ENCODE measurements at places on chromosomes 6 and 20.

DNA sequence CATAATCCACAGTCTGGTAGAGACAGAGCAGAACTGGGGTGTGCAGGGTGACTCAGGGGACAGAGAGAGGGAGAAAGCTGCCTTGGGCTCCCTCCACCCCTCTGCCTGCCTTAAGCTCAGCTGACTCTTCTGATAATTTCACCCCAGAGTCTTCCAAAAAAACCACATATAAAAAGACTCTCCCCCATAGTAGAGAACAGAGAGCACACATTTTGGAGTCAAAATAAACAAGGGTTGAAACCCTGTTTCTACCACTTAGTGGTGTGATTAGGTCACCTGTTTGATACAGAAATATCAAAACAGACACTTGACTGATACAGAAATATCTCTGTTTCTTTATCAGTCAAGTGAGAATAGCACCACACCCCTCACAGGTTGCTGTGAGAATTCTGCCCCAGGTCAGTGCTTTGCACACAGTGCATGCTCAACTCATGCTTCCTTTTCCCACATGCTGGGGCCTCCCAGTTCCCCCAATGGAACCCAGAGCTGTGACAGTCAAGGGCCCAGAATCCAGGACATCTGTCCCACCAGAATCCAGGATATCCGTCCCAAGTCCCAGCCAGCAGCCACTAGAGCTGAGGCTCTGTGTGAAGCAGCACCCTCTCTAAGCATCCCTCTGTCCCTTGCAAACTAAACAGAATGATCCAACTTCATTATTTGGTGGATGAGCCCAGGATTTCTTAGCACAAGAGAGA, 1.2 kb downstream of the TREML2 start:
- no peak for DNase-seq

DNA sequence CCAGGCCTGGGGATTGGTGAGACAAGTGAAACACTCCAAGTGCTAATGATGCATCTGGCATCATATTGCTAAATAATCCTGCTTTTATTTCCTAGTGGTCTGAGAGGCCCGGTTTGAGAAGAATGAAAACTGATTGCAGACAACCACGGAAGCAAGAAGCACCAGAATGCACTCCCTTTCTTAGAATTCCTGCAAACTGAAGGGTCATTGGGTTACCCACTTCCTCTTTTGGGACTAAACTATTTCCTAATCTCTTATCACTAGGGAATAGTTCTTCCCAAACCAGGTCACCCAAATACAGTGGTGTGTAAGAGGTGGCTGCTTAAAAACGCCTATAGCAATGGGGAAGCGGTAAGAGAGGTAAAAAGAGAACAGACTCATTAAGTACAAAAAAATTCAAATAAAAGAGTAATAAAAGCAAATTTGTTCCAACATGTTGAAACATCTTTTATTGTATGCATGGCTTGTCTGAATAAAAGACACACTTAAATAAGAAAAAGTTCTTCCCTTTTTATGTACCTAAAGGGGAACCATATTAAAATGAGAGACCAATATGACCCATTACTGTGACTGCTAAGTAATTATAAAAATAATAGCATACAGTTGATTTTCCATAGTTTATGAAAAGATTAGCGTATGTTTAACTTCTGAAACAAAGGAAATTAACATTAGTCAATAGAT, 125.8 kb downstream of the MYB start:
- peak; percentile 16 for DNase-seq

DNA sequence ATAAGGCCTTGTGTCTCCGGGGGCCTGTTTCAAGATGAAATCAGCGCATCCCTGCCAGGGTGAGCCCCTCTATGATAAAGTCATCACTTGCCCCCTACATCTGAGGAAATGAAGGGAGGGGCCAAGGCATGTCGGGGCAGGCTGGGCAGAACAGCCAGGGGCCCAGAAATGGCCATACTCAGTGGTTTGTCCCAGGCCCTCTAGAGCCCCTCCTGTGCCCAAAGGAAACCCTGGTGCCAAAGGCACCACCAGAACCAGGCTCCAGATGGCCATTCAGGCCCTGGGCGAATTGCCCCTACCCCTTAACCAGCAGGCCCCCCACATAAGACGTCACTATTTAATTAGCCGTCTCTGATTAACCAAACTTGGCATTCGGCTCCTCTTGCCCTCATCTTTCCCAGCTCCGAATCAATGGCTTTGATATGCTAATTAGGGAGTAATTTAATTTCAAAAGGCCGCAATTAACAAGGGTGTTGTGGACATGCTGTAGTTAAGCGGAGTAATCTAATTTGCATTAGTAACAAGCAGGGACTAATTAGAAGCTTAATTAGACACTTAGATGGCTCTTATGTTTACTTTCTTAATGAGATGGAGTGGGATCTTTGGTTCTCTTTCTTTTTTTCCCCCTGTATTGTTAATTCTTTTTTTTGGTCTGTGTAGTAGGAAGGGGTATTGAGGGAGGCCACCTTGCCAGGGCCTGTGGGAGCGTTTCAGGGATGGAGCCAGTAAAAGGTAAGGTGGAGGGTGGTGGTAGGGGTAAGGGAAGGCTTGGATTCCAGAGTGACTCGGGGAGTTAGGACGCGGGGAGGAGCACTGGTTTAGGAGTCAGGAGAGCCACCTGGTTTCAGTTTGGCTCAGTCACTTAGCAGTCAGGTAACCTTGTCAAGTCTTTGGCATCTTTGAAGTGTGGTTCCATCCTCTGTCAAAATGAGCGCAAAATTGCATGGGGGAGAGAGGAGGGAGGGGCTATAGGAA, 9.4 kb downstream of the FOXP4 start:
- DNase-seq = no peak

- DNase-seq = no peak
Observed at GRCh38 chr6:111276736-111277135, 189.4 kb downstream of the SLC16A10 start.

DNA sequence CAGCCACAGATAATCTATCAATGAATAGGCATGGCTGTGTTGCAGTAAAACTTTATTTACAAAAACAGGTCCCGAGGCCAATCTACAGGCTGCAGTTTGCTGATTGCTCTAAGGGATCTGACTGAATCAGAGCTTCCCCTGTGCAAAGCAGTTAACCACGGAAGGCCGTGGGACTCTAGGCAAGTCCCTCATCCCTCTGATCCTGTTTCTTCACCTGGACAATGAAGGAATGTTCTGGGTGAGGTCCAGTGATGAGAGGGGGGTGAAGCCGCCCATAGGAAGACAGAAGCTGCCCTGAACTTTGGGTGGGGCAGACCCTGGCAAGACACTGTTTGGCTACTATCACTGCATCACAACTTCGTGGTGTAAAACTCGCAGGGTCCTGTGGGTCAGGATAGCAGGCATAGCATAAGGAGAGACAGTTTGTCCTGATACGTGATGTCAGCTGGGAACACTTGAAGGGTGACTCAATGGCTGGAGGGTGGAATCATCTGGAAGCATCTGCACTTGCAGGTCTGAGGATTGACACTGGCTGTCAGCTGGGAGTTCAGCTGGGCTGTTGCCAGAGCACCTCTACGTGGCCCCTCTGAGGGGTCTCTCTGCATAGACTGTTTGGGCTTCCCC, 33.3 kb upstream of the TGM2 start:
- DNase-seq = no peak

DNA sequence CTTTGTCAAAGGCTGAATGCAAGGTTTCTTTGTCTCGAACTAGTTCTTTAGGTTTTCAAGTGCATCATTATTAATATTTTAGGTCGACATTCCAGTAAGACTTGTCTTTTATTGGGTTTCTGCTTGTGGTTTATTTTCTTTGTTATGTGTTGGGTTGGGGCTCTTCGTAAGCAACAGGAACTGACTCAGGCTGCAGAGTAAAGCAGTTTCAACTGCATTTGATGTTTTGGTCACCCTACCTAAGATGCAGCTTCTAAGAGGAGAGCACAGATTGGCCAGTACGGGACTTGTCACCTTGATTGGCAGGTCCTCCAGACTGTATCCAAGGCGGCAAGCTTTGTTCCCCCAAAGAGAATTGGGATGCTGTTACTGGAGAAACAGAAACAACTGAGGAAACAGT, 149.5 kb upstream of the SULF2 start:
- DNase-seq = no peak

DNA sequence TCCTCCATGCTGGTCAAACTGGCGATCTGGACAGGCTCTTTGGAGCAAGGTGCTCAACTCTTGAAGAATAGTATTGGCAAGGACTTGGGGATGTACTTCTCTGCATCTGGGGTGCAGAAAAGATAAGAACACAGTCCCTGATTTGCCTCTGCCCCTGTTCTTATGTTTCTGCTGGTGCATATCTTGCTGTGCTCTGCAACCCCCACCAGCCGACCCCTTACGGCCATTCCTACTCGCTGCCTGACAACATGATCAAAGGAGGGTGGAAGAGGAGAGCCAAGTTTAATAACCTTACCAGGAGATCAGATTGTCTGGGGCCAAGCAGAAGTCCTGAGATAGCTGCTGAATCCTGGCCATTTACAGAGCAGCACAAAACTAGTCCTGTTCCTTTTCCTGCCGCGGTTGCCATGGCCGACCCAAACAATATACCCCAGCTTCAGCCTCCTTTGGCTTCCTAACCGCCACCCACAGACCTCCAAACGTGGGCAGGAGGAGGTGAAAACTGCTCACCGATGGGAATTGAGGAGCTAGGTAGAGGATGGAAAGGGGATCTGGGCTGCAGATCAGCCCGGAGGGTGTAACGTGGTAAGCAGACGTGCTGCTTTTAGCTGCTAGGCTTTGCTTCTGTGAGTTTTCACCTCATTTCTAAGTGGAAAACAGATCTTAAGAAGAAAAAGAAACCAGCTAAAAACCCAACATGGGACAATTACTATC, 60.9 kb downstream of the ATXN1 start:
- DNase-seq = no peak

DNA sequence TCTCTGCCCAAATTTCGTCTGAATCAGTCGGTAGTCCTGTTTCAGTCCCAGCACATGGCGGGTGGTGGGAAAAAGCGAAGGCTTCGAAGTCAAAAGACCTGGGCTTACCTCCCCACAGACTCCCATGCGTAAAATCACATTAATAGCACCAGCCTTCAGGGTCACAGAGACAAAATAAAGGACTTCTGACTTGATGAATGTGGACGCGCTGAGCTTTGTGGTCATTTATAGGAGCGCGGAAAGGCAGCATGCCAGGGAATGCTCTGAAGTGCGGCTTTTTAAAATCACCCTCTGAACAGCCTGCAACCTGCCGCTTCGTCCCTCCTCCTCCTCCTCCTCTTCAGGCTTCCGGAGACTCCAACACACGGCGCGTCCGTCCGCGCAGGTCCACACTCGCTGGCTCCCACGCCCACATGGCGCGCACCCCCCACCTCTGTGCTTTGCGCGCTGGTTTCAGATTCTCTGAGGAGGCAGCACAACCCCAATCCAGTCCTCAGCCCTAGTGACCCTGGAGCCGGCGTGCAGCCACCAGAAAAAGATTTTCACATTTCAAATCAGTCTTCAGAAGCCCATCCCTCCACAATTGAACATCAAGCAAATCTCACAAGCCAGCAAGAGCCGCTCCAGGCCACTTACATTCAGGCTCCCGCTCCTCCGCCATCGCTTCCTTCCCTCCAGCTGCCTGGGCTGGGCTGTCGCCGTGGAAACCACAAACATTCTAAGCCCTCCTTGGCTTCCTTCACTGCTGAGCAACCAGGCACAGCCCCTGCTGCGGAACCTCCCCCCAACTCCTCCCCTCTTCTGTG, at the start of gene C6orf118:
C6orf118 (minus strand) TSS at position 680 of the 806 bp plus-strand sequence; CDS start at position 661, 19 bp downstream.
- no peak for DNase-seq

DNA sequence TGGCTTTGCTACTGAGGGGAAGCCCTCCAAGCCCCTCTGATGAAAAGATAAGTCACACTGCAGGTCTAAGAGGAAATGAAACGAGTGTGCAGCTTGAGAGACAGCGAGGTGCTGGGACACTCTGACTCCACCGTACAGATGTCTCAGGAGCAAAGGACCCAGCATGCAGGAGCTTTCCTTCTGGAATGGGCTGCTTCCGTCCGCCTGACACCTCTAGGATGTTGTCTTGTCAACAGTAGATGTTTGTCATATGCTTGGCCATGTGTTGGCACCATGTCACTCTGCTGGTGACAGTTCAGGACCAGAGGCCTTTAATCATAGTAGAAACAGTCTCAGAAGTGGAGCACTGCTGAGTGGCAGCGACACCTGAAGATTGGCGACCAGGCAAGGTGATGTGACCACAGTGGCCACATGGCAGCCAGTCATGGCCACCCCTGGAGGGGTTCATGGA, 46.7 kb downstream of the SLC24A3 start:
- DNase-seq = no peak

DNA sequence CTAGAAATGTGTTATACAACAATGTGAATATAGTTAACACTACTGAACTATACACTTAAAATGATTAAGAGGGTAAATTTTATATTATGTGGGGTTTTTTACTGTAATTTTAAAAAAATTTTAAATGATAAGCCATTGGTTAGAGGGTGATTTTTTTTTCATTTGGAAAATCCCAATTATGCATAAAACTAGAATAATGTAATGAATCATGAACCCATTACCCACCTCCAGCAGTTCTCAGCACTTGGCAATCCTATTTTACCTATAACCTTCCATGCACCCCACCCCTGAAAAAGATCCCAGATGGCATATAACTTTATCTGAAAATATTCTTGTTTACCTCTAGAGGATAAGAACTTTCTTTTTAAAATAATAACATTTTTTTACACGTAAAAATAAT, 13.7 kb downstream of the KIF3B start:
- no peak for DNase-seq

DNA sequence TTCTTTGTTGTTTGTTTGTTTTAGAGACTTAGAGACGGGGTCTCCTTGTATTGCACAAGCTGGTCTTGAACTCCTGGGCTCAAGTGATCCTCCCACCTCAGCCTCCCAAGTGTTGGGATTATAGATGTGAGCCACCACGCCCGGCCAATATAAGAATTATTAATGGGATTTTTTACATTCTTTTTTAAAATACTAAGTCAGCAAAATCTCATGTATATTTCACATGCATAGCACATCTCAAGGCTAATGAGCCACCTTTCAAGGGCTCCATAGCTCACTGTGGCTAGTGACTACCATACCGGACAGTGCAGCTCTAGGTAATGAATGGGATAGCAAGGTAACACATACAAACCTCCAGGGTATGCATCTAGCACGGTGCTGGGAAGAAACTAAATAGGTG, 361.4 kb downstream of the SAMD5 start:
- no peak for DNase-seq

DNA sequence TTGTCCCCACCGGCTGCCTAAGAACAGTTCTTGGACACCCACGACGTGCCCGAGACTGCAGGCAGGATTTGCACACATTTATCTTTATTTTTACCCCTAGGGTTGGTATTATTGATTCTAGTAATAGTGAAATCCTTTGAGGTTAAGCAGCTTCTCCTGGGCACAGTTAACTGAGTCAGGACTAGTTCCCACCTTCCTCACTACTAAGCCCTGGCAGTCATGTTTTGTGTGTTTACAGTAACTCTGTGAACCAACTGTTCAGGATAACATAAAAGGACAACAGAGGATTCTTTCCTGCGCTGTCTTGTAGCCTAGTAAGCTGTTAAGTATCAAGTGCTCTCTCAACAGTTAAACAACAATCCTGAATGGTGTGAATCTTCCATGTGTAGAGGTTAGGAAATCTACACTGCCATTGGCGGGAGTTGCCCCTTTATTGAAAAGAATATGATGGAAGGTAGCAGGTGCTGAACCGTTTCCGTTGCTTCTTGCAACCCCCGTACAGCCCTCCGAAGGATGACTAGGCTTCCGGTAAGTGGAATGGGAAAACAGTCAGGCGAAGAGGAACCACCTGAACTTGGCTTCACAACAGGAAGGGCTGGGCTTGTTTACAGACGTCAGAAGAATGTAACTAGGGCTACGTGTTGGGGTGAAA, 979 bp upstream of the SOD2 start:
- peak; percentile 42 for DNase-seq
